NCI-H1436 treated with DMSO at 0.1 percent for 48 hours (cell line): ENCODE measurements at places on chromosomes 7 and 10.
A peak's percentile ranks its signal among the peaks of the same experiment; 100 is the strongest.

DNA sequence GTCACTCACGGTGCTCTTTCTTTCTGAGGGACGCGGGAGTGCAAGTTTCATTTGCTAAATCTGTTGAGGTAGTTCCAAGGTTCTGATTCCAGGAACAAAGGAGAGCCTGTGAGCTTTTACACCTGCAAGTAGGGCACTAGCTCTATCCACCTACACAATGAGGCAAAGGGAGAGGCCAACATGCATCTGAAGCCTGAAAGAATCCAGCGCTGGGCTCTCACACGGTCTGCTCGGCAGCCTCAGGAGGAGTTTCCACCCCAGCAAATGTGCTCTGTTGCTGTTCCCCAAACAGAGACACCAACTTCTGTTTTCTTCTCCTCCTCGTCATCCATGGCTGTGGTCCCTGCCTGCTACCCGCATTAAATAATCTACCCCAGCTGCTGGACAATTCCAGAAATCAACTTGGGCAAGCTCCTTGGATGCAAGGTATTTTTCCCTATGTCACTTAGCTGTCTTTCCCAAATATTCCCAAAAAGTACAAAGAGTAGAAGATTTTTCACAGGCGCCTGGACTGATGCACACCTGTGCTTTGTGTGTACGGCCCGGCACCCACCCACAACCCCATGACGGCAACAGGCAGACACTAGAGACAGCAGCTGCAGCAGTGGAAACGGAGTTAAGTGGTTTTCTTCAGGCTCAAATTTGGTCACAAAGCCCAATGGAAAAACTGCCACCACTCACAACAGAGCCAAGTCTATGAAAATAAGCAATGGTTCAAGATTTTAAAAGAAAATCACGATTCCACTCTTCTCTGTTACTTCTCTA is 176.8 kb downstream of the ZMYND11 start:
- no peak for DNase-seq

DNA sequence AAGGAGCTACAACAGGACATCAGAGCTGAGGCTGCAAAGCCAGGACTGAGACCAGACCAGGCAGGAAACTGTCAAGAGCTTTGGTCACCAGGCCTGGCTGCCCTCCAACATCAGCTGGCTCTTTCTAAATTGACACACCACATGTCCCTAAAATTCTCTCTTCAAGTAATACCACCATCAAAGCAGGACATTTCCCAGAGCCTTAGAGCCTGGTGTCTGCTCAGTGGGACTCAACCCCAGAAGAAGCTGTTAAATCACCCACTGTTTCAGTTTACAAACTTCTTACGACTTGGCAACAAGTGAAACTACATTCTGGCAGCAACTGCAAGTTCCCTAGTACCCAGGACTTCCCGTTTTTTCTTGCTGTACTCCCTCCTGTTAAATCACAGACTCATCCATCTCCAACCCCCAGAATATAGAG is 3.8 kb upstream of the IL6 start:
- DNase-seq: no peak

GRCh38 chr7:64313740-64314491 is at the start of gene ZNF736:
ZNF736 (plus strand) TSS chr7:64313961; CDS start chr7:64314151, 190 bp downstream.
- DNase-seq: peak; percentile 71

DNA sequence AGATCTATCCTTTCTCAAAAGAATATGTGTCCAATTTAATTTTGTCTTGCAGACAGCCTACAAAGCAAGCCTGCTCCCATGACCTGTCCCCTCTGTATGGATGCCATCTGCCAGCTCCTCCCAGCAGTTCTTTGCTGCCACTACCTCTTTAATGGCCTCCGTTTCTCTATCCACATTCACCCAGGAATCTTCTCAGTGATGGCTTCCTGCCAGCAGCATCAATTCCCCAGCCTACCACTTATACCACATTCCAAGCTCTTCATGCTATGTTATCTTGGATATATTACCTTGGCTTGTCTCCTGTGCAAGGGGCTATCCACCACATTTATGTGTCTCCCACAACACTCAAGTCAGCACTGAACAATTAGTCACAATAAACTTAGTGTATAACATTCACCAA is 133.2 kb downstream of the VPS50 start:
- DNase-seq: no peak

DNA sequence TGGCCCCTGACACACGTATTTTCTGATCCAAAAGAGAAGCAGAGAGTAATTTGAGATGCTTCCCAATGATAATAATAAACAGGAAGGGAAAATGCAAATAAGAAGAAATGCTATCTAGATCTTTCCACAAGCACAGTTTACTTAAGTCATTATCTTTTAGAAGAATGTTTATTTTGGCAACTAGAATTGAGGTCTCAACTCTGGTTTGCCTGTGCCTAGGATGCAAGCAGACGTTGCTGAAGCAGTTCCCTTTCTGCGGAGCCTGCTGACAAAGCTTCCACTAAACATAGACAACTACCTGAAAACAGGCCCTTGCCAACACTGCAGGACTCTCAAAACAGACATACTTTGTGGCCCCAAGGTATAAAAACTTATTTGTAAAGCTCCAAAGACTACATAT is 315.8 kb upstream of the POM121L12 start:
- DNase-seq: no peak

DNA sequence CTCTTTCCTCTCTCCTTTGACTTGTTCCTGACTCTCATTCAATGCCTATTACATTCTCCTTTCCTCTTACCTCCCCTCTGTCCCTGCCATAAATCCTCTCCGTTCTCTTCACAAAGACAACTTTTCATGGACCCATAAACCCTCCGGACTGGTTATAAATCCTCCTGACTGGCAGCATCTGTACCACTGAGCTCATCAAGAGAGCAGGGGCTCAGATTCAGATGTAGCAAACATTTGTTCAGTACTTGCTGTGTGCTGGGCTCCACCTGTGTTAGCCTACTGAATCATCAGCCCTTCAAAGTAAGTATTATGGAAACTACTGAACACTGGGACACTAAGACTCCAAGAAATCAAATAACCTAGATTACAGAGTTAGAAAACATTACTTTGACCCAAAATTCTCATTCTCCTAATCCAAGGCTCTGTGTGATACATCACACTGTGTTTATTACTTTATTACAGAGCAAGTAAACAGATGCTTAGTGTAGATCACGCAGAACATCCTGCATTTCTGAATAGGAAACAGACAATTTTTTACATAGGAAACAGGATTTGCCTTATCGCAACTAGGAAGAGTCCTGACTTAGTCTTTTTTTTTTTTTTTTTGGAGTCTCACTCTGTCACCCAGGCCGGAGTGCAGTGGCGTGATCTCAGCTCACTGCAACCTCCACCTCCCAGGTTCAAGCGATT is 108.6 kb upstream of the PDE1C start:
- no peak for DNase-seq

DNA sequence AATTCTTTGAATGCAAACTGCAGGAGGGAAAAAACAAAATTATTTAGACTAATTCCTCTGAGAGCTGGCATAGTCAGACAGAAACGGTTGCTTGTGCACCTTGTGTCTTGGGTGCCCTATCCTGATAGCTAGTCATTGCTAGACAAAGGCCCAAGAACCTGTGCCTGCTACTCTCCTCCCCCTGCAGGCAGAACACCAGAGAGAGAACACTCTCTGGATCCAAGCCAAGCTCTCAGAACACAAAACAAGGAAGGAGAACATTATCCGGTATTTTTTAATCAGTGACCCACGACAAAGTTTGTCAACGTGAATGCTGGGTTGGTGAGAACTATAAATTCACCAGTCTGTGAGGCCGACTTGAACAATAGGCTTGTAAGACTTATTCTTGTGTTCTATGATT is 18.8 kb upstream of the PPP1R9A start:
- no peak for DNase-seq

- DNase-seq: no peak
These were observed 7.4 kb downstream of the MAD1L1 start for GRCh38 chr7:2225336-2225735.

GRCh38 chr10:60271319-60272040 is 118.2 kb downstream of the ANK3 start:
- DNase-seq: no peak

DNA sequence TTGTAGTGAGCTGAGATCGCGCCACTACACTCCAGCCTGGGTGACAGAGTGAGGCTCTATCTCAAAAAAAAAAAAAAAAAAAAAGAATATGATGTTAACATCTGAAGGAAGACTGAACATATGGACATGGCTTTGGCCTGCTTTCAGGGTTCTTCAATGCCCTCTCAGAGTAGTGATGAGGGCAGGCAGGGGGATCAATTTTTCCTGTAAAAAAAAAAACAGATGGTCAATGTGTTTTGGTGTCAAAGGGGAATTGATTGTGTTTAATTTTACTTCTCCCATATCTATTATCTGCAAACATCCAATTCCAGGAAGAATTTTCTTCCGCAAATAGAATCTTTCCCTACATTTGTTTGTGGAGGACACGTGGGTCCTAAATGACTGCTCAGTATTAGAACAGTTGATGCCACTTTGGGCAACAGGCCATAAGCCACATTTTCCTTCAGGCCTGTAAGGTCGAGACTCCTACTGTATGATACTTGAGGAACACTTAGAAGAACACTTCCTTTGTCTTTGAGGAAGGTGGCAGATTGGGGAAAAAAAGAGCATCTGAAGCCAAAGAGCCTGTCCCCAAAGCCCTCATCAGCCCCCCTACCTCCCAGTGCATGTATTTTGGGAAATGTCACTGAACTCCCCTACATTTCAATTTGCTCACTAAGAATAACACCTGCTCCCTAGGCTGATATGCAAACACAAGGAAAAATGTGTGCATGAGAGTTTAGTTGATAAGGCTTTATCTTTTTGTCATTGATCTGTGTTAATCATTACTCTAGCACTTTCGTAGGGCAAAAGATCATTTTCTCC is 28.3 kb downstream of the MGAM2 start:
- no peak for DNase-seq

DNA sequence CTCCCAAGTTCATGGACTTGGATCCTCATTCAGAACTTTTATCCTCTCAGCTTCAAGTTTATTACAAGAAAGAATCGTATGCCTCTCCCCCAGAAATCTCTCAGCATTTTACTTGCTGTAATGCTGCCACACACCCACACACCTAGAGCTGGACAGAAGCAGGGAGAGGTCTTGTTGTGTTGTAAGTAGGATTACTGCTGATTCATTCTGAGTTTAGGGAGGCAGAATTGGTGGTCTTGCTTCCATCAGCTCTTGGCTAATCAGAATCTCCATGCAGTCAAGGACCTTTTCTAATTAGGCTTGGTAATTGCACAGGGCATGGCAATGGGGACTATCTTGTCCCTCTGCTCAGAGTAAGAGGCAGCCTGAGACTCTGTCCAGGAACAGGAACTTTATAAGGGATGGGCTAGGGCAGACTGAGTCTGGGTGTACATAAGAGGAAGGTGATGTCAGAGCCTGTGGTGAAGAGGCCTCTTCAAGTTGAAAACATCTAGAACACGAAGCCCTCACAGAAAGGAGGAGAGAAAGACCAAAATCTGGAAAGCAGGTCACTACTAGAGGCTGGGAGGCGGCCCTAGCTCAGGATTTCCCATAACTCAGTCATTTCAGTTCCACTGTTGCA is 7.0 kb upstream of the PTPRE start:
- DNase-seq: no peak

DNA sequence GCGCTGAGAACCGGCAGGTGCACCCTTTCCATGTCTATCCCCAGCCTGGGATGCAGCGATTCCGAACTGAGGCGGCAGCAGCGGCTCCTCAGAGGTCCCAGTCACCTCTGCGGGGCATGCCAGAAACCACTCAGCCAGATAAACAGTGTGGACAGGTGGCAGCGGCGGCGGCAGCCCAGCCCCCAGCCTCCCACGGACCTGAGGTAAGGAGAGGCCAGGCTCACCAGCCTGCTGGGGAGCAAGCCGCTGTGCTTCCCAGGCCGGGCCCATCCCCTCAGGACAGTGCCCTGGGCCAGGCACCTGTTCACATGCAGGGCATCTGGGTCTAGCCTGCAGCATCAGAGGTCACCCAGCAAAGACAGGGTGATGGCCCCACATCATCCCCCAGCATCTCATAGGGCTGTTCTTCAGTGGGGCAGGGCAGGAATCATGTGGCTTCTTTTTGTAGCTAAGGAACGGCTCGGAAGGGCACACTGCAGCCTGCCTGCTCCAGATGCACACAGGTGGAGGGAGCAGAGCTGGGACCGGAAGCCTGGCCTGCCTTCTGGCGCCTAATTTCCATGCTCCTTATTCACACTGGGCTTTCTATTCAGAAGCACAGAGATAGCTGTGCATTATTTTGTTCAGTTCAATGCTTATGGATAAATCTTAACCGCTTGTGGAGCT is 18.9 kb downstream of the BAG3 start:
- no peak for DNase-seq

- DNase-seq: no peak
These were observed 11.9 kb upstream of the SFR1 start for GRCh38 chr10:104109908-104110662.

DNA sequence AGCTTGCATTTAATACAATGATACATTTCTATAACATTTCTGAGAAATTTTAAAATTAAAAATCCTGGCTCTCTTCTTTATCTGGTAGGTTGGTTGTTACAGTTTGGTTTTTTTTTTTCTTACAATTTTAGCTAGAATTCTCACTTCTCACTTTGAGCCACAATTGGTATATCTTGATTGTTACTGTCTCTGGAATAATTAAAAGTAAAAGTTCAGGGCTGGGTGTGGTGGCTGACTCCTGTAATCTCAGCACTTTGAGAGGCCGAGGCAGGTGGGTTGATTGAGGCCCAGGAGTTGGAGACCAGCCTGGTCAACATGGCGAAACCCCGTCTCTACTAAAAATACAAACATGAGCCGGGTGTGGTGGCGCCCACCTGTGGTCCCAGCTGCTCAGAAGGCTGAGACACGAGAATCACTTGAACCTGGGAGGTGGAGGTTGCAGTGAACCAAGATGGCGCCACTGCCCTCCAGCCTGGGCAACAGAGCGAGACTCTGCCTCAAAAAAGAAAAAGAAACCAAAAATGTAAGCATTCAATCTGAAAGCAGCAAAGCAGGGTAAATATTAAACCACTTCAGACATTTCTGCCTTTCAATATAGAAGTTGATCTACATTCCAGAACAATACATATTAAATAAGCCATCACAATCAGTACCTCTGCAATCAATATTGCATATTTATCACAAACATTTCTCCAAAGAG is 88.6 kb upstream of the PFKP start:
- DNase-seq: no peak

GRCh38 chr7:158322616-158323530 is 264.8 kb downstream of the PTPRN2 start:
- DNase-seq: no peak

- no peak for DNase-seq
These were observed 2.0 kb downstream of the JAZF1 start for GRCh38 chr7:28178599-28178998.

DNA sequence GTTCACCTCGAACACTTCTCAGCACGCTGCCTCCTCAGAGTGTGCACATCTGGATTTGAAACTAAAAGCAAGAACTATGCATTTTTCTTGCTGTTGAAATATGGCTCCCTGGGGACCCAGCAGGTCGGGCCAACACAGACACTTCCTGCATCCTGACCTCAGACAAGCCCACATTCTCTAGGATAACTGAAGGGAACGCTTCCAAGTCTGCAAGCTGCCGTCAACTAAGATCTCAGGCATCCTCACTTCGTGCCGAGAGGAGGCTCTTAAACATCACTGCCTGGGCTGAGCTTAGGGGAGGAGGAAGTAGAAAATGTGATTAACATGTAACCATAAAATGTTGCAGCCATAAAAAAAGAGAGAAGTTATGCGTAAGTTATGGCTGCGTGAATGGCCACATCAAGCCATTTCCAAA is 65.5 kb downstream of the PYROXD2 start:
- DNase-seq: no peak

- no peak for DNase-seq
These were observed 140.7 kb downstream of the BUB3 start for GRCh38 chr10:123294886-123295285.
